Sciatic nerve (tissue), 2 donors: ENCODE measurements at places on chromosomes 2 and 18. TPM values are rescaled to one million over a fixed set of nuclear protein-coding genes. Genes with fewer than 3 reads are reported as not detected.

GRCh38 chr2:219165058-219165911, 4.5 kb downstream of the SLC23A3 start:
- no peak for DNase-seq

DNA sequence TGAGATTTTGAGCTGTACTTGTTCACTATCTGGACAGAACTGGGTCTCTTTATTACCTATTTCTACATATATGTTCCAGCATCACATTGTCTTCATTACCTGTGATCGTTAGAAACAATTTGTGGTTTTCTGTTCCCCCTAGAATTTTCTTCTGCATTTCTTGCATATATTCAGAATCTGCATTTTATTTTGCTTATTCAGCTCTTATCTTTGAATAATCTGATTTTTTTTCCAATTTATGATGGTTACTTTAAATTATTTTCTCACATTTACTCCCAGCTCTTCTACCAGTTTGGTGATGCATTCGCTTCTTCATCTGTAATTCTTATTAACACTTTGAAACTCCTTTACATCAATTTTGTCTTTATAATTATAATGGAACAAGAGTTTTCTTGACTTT, 55.1 kb downstream of the LYPD6B start:
- DNase-seq = no peak

- DNase-seq = no peak
Measured at GRCh38 chr2:162840598-162841246, 2.2 kb upstream of the KCNH7 start.

Gene KCTD18
- 13.0 TPM for total RNA-seq
